AG04449 (cell line): ENCODE measurements at places on chromosomes 3 and 15.

GRCh38 chr3:196513697-196514349 lies 1.3 kb downstream of the SMCO1 start:
- no peak for DNase-seq

GRCh38 chr3:148588291-148588690 lies 109.4 kb upstream of the AGTR1 start:
- DNase-seq: no peak

GRCh38 chr3:55190331-55190730 lies 262.5 kb upstream of the LRTM1 start:
- DNase-seq: peak; percentile 67

- DNase-seq: no peak
Observed at GRCh38 chr3:127546970-127547733, 43.4 kb downstream of the TPRA1 start.

- no peak for DNase-seq
Observed at GRCh38 chr15:44275150-44275830, 13.2 kb upstream of the GOLM2 start.

DNA sequence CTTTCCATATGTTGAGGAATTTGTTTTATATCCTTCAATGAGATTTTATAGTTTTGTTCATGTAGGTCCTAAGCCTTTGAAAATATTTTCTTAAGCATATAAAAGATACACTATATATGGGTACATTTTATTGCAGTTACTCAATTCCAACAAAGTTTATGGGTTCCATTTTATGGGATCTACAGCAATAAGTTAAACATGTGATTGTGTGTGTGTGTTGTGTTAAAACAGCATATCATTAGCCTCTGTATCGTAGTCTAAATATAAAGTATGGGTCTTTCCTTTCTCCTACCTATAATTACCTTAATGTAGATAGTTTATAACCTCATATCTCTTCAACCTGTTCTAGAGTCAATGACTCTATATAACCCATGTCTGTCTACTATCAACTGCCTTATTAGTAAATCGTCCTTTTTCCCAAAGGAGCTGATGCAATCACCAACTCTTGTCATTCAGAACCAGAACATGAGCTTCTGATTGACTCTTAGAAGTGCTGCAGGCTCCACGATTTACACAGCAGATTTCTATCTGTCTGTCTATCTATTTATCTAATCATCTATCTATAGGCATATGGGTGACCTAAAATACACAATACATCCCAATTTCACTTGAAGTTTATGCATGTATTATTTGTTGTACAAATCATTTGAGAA lies 512.6 kb upstream of the CBLB start:
- DNase-seq: no peak

GRCh38 chr3:4306860-4307259 lies 3.7 kb downstream of the SETMAR start:
- DNase-seq: no peak

DNA sequence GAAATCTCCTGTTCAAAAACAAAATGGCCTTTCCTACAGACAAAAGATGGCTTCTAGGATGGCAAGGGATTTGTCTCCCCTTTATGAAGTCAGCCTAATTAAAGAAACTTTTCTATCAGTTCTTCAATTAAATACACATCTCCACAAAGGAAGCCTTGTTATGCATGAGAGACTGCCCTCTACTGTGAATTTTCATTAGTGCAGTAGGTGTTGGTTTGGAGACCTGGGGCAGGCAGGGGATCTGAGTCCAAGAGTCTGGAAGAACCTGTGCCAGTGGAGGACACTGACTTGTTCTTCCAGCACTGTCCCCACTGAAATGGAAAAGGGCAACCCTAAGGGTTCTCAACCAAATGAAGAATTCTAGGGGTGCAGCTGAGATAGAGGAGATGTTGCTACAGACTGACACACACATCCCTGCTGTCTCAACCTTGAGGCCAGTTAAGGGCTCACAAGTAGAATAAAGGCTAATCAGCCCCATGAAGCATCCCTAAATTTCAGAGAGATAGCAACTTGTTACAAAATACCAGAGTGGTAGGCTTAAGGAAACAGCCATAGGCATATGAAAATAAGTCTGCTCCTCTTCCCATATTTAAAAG lies 174.0 kb upstream of the PRICKLE2 start:
- DNase-seq: no peak

DNA sequence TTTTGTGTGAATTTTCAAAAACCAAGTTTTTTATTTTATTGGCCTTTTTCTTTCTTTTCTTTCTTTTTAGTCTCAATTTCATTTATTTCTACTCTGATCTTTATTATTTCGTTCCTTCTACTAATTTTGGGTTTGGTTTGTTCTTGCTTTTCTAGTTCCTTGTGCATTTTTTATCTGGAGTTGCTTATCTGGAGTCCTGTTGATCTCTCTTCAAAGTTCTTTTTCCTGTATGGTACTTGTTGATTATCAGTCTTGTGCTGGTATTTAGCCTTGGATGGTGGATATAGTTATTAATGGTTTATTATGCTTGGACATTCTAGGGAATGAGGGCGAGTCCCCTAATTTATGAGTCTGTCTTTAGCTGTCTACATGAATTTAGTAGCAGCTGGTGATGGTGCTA lies 64.7 kb downstream of the LARS2 start:
- no peak for DNase-seq

- no peak for DNase-seq
Observed at GRCh38 chr3:160368804-160369203, 30.2 kb downstream of the IFT80 start.

- DNase-seq: no peak
Observed at GRCh38 chr3:172171396-172172075, 132.2 kb downstream of the FNDC3B start.

GRCh38 chr3:101036213-101036618 lies 43.0 kb upstream of the ABI3BP start:
- DNase-seq: peak; percentile 96

GRCh38 chr15:24039683-24040082 lies 352.6 kb upstream of the NDN start:
- no peak for DNase-seq

DNA sequence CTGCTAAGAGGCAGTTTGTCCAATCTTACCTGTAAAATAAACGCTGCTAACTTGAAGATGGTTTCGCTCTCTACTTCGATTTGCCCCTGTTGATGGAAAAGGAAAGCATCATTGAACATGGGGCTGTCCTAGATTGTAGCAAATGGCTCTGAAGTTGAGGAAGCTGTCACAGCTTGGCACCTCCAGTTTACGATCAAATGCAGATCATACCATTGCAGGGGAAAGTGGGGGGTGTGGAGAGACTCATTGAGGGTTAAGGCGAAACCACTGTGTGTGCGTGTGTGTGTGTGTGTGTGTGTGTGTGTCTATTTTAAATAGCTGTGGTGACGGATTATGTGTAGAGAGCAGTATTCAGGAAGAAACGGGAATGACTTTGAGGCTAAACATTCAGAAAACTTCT lies 127.6 kb upstream of the LMOD3 start:
- DNase-seq: no peak

- no peak for DNase-seq
Observed at GRCh38 chr3:189099505-189100290, 72.1 kb upstream of the TPRG1 start.

GRCh38 chr15:29094711-29095110 lies 174.9 kb downstream of the NSMCE3 start:
- no peak for DNase-seq

GRCh38 chr15:25060472-25060803 lies 105.7 kb downstream of the SNRPN start:
- no peak for DNase-seq

DNA sequence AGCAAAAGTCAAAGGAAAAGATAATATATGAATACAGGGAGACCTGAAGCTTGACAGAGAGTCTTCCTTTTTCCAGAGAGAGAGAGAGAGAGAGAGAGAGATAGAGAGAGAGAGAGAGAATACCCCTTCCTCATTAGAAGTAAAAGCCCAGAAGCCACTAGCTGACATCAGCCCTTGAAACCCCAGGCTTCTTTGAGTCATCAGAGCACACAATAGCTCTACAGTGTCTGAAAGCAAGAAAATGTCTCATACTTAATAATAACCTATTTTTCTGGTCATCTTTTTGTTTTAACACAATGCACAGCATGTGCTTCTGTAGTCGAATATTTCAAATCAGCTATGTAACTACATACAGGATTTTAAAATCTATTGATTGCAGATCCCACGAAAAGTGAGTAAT lies 109.2 kb upstream of the NANOGP8 start:
- DNase-seq: no peak

GRCh38 chr3:185332026-185332735 lies 30.8 kb upstream of the MAP3K13 start:
- peak; percentile 56 for DNase-seq

DNA sequence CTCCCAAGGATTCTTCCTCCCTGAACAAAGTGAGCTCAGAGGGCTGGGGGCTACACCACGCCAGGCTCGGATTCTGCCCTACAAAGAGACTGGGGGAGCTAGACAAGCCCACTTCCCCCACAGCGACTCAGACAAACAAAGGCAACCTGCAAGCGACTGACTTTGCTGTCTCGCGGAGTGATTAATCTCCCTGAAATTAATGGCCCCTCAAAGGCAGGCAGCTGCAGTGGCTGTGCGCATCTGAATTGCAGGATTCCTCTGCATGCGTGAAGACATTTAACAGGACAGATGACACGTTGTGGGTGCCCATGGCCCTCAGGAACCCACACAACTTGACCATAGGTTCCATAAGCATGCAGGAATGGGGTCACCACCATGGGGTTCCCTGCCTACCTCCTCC lies 18.4 kb downstream of the CTXND1 start:
- DNase-seq: no peak

GRCh38 chr3:81214631-81215030 lies 546.8 kb downstream of the GBE1 start:
- DNase-seq: no peak
